ENCODE measurements at places on chromosomes 2 and 18.

DNA sequence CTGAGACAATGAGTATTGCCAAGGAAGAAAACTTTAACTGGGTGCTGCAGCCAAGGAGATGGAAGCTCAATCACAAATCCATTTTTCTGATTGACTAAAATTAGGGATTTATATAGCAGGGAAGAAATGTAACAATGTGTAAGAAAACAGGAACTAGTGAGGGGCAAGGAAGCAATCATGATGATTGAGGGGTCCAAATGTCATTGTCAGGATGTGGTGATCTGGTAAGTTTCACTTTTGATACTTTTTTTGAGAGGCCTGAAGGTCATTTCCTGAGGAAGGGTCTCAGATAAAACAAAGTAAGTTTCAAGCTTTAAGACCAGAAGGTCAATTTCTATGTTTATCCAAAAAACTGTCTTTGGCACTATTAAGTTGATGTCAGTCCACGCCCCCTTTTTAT lies 12.0 kb upstream of the GCC2 start:
- no peak for DNase-seq

DNA sequence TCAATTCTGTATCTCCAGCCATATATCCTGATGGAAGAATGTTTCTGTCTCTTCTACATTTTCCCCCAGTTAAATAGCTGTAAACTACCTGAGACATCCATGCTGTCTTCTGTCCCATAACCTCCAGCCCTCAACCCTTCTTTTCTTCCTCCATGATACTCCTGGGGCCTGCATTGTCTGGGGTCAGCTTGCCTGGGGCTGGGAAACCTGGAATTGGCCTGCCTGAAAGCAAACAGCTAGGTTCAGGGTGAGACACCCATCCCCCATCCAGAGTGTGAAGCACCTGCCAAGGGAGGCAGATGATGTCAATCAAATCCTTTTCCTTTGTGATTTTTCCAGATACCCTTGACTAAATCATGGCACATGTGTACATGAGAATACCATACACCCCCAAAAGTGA lies 313.7 kb upstream of the MGAT5 start:
- no peak for DNase-seq

- peak; percentile 56 for DNase-seq
Measured at GRCh38 chr2:18117592-18117991, 239.1 kb downstream of the KCNS3 start.

DNA sequence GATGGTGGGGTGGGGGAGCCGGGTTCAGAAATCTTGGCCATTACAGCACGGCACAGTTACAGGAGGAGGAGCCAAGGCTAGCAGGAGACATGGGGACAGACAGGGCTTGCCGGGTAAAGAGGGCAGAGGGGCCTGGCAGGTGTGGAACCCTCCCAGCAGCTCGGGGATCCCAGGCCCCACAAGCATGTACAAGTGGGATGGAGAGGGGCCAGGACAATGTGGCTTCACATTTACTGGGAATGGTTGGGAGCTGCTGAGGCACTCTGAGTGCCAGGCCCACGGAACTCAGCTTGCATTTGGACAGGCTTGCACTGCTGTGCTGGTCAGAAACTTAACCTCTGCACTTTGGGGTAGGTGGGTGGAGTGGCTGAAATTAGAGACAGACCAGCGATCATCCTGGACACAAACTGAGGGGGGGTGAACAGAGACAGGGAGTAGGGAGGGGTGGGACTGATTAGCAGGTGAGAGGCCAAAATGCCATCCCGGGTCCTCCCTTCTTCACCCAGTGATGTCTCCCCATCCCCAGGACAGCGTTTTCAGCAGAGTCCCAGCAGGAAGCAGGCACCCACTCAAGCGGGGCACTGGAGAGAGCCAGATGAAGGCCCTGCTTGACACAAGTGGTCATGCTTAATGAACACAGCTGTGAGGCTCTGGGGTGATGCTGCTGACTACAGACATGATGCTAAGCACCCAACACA lies 9.6 kb downstream of the PER2 start:
- no peak for DNase-seq

DNA sequence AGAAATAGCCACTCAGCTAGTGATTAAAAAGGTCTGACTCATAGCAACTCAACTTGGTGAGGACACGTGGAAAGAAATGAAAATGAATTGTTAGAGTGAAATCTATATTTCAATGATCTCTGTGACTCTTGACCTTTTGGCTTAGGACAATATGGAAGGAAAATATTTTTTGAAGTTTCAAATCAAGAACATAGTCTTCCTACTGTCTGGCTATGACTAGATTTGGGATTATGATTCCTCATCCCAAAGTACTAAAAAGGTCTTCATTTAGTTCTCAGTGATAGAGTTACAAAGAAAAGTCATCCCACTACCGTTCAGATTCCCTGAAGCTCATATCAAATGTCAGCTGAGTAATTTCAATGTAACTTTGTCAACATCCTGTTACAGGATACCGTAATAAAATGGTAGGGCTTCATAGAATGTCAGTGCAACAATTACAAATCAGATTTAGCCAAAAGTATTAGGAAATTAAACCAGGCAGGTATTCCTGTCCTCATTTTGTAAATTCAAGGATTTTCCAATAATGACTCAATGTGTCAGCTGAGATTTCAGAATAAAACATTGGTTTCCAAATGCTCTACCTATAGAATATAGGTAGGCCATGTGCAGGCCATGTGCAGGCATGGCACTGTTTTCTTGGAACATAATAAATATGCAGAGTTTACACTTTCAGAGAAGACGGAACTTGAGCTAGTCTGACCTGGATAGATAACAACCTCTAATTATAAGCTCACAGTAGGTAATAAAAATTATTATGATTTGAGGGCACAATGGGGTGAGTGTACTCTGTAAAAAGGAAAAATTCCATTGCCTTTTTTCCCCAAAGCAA lies 36.0 kb downstream of the ANKRD29 start:
- no peak for DNase-seq

- DNase-seq, result no peak
Measured at GRCh38 chr18:7517852-7518251, 49.3 kb upstream of the PTPRM start.

- DNase-seq, result no peak
Measured at GRCh38 chr18:38895560-38895959, 1330.0 kb upstream of the CELF4 start.

DNA sequence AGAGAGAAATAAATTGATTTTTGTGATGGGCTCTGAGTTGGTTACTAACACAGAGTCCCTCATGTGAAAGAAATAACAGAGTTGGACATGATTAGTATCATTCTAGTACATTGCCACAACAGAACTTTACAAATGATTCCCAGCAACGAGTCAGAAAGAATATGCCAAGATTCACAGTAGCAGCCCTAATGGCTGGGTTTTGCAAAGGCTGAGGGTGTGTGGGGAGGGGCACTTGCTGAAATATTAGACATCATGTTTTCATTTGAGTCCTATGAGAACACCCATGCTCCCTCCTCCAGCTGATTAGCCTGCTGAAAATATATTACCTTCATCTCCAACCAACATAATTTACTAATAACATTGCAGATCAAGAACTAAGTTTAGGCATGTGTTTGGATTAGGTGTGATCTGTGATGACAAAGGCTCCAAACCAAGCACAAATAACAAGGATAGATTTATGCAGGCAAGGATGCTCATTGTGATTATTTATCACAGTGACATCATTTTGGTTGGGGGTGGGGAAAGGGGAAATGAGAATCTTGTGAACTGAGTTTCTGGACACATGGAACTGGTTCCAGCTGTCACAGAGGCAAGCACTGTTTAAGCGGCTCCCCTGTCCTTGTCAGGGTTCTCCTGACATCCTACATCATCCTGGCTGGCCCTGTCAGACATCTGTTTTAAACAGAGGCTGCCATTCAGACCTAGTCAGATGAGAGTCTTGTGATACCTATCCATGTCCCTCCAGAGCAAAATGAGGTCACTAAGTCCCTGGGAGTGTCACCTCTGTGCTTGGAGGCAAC lies 205.8 kb upstream of the NCKAP5 start:
- no peak for DNase-seq

- no peak for DNase-seq
Measured at GRCh38 chr2:36951574-36951973, 14.8 kb downstream of the STRN start.

GRCh38 chr2:234191819-234192407 lies 141.4 kb downstream of the SPP2 start:
- DNase-seq, result no peak

GRCh38 chr2:9738535-9739496 lies 104.5 kb upstream of the TAF1B start:
- DNase-seq, result no peak

- DNase-seq, result no peak
Measured at GRCh38 chr18:10419420-10420103, 34.9 kb upstream of the APCDD1 start.
